ENCODE measurements at places on chromosomes 3 and 15.

DNA sequence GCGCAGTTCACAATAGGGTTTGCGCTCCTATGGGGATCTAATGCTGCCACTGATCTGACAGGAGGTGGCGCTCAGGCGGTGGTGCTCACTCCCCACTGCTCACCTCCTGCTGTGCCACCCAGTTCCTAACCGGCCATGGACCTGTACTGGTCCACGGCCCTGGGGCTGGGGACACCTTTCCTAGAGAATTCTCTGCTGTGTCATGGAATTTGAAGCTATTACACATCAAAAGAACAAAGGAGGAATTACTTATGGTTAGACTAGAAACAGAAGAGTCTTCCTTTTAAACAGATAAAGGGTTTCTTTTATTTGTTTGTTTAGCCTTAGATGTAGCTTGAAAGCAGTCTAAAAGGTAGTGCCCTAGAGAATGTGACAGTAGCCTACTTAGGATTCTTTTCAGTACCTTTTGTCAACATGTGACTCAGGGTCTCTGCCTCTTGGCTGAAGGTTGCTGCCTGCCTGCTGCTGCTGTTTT is 50.3 kb downstream of the PAK2 start:
- no peak for DNase-seq

DNA sequence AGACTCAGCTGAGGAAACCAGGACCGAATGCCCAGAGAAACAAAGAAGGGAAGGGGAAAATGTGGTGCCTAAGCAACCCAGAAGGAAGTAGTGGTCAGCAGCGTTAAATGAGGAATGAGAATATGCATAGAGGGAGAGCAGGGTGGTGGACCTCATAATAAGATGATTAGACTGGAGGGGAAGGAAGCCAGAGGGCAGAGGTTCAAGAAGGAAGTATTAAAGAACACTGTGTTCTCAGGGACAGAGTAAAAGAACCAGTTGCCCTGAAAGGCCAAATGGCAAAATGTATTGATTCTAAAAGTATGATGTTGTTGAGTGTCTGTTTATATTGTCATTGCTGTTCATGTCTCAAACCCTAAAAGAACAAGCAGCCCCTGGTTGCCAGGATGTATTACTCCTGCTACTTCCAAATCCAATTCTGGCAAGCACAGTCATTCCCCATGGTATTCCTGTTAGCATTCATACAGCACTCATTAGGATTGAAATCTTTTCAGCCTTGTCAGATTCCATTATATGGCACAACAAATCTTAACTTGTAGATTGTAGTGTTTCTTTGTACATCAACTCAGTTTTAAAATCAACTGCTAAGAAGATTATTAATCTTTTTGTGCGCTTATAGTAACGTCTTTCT is 23.4 kb downstream of the P2RY1 start:
- no peak for DNase-seq

DNA sequence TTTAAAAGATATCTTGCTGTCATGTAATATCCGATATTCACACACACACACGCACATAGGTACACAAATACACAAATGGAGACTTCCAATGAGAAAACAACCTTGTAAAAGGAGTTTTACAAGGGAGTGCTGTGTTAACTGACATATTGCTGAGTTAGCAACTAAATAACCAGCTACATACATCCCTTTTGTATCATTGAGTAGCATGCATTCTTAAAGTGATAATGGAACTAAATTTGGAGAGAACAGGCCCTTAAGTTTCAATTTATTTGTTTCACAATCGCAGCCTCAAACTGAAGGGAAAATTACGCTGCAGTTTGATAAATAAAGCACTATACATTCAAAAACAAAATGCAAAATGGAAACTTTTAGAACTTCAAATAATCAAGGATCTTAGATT is 1046.0 kb upstream of the NR2F2 start:
- no peak for DNase-seq

DNA sequence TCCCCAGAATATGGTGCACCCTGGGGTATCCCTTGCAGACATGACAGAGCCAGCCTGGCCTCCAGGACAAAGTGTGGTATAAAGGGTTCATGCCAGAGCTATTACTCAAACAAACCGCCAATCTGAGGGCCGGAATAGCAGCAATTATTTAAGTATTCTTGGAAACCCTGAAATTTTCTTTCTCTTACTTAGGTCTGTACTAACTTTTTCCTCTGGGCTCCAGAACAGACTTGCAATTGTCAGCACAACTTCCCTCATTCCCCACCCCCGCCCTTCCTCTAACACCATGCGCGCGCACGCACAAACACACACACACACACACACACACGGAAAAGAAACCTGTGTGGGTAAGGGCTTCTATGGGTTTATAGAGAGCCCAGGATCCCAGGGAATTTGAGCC is 56.3 kb downstream of the ISG20 start:
- DNase-seq: no peak

- DNase-seq: peak; percentile 57
Observed at GRCh38 chr3:30435861-30436331, 170.5 kb upstream of the TGFBR2 start.

- no peak for DNase-seq
Observed at GRCh38 chr15:98856532-98856907, 151.1 kb downstream of the PGPEP1L start.
